ENCODE measurements at places on chromosomes 2 and 18. TPM values are rescaled to one million over a fixed set of nuclear protein-coding genes. Genes with fewer than 3 reads are reported as not detected.

DQX1 gene
- not detected for total RNA-seq

PRR30 gene
- total RNA-seq = not detected

DNA sequence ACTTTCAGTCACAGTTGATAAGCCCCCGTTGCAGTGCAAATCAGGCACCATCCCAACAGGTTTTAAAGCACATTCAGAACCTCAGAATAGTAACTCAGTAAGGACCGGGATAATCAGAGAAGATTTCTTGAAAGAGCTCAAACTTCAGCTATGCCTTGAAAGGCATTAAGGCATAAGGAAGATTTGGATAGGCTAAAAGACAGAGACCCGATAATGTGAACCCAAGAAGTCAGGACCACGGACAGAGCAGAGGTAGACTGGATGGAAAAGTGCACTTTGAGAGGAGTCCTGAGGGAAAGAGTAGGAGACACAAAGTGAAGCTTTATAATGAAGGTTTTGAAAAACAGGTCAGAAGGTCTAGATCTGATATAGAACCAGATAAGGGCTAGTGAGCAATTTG, 36.9 kb upstream of the KLF7 start:
- no peak for DNase-seq

GRCh38 chr2:113233593-113234550, 44.8 kb downstream of the PAX8 start:
- DNase-seq = no peak

GALNT3 gene
- 22.9 TPM for total RNA-seq

MRPS5 gene
- 66.1 TPM for total RNA-seq

DNA sequence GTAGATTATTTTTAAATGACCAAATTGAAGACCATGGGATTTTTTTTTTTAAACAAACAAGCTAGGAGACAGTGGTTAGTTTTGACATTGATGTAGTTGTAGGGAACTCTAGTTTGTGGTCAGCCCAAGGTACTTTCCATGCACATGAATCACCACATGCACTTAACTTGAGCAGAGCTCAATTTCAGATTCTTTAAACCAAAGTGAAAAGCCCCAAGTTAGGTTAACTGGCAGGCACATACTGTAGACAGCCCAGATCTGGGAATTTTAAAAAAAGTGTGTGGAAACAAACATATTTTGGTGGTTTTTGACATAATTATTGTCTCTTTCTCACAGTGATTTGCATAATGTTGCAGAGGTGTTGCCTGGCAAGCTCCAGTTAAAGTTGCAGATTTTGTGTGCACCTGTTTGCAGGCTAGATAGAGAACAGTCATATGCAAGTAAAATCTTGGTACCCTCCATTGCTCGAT, 88.4 kb downstream of the BCL2L11 start:
- DNase-seq = peak; percentile 81

DNA sequence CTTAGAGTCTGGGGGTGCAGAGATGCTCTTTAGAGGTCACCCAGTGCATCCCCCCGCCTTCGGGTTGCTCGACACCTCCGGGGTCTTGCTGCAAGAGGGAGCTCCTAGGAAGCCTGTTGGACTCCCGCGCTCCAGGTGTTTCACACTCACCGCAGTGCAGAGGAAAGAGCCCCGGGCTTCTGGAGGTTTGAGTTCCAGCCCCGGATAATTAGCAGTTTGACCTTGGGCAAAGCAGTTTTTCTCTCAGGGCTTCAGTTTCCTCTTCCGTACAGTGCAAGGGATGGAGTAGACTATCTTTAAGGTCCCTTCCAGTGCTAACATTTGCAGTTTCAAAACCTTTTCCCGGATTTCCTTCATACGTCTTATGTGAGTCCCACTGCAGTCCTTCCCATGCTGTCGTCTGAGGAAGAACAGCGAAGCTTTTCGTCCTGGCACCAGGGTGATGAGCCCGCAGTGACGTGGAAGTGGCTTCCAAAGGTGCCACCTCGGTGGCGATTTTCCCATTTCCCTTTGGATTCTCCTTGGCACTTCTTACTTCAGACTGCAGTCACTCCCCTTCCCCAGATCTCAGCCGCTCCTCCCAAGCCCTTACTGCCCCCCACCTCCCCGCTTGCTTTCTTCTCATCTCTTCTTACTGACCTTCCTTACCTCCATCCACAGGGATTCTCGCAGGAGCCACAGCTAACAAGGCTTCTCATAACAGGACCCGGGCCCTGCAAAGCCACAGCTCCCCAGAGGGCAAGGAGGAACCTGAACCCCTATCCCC, 585 bp downstream of the PNKD start:
- no peak for DNase-seq

SCYGR7 gene
- not detected for total RNA-seq

CHRNG gene
- total RNA-seq = not detected

GRCh38 chr18:3863593-3863992, 413.6 kb downstream of the TGIF1 start:
- no peak for DNase-seq

- DNase-seq = no peak
Measured at GRCh38 chr2:211175956-211176355, 619.6 kb downstream of the CPS1 start.

All from kidney epithelial cell (primary cell).